ENCODE measurements at places on chromosomes 7 and 10.

DNA sequence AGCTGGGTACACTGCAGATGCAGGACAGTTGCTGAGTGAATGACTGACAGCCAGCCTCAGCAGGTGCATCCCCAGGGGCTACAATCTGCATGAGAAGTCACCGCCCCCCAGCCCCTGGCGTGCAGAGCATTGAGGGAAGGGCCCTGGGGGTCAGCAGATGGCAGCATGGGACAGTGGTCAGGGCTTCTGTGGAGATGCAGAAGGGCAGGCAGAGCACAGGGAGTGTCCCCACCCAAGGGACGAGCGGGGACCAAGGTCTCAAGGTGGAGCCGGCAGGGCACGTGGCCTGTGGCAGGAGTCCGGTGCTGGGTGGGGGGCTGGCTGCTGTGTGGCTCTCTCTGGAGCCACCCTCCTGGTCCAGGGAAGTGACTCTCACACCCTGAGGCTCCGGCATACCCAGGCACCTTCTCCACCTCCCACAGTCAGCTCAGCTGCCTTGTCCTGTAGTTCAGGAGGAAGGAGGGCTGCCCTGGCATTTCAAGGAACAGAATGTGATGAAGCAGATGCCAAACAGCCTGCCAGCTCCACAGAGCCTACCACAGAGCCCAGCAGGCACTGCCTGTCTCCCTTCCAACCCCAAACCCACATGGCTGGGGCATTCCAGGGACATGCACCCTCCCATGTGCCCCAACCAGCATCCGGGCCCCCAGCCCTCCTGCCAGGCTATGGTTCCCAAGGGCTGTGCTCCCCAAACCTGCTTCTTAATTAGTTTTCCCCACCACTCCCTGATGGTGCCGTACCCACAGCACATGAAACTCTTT is 114.5 kb downstream of the TMEM130 start:
- DNase-seq: peak; percentile 70

GRCh38 chr7:151717415-151717814 is 159.5 kb downstream of the PRKAG2 start:
- DNase-seq: no peak

GRCh38 chr7:91114232-91114631 is 150.0 kb upstream of the FZD1 start:
- DNase-seq: no peak

GRCh38 chr7:4809666-4810065 is 34.2 kb downstream of the AP5Z1 start:
- DNase-seq: no peak

GRCh38 chr10:4003348-4003973 is 218.5 kb upstream of the KLF6 start:
- DNase-seq: no peak

GRCh38 chr7:116259156-116259870 is 49.0 kb downstream of the TES start:
- no peak for DNase-seq

GRCh38 chr7:111132833-111133232 is 41.9 kb downstream of the LRRN3 start:
- DNase-seq: no peak

- DNase-seq: no peak
These were observed 213.9 kb downstream of the ZNF365 start for GRCh38 chr10:62588116-62588515.

- no peak for DNase-seq
These were observed 149.0 kb upstream of the TCF7L2 start for GRCh38 chr10:112801004-112801403.

- DNase-seq: no peak
These were observed 2.8 kb upstream of the FAS start for GRCh38 chr10:88987840-88988239.

DNA sequence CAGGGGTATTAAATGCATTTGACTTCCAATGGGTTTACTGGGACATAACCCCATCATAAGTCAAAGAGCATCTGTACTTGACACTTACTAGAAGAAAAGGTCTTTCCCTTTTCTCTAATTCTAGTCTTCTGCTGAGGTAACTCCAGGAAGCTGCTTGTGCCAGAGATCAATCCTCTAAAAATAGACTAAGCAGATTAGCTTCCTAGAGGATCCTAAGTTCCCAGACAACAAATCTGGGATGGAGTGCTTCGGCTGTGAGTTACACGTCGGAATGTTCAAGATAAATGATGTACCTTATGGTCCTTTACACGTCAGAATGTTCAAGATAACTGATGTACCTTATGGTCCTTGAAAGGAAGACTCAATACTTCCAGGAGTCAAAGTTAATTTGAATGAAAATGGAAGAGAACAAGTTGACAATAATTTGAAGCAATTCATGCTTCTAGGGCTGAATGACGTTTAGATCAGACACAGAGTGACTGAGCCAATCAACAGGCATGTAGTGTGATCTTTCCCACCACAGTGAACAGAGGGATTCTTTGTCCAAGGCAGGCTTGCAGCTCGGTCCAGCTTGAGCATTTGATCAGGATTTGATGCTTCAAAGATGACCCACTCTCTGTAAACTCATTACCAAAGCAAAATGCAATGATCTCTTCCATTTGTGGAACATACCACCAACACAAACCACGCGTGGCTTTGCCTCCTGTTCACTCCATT is 63.8 kb downstream of the SLC37A3 start:
- no peak for DNase-seq

GRCh38 chr7:18901982-18902421 is 215.4 kb downstream of the TWIST1 start:
- no peak for DNase-seq

DNA sequence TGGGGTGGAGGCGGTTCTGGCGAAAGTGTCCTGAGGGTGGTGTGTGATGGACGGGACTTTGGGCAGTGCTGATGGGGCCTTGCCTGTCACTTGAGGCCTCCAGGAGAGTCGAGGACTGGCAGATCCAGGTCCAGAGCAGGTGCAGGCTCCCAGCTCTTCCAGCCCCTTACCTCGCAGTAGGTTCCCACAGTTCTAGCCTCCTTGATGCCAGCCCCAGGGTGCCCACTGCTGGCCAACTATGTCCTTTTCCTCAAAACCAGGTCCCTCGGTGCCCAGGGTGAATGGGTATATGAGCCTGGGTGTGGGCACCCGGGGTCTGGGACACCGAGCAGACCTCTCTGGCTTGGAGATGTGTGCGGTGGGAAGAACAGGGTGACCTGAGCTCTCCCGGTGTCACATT is 8.3 kb downstream of the FAM20C start:
- DNase-seq: no peak

DNA sequence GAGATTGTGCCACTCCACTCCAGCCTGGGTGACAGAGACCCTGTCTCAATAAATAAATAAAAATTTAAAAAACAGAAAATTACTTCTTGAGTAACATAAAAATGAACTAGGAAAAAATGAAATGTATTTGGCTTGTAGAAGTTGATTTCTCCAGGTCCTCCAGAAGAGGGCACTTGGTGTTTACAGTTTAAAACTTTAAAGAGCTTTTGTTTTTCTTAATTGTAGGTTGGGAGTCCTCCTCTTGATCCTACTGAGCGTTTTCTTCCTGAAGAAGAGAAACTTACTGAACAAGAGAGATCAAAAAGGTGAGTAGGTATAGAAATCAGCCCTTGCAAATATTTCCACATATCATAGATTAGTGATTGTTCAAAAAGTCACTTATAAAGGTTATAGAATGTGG is 16.2 kb downstream of the KIFBP start:
- peak; percentile 16 for DNase-seq

DNA sequence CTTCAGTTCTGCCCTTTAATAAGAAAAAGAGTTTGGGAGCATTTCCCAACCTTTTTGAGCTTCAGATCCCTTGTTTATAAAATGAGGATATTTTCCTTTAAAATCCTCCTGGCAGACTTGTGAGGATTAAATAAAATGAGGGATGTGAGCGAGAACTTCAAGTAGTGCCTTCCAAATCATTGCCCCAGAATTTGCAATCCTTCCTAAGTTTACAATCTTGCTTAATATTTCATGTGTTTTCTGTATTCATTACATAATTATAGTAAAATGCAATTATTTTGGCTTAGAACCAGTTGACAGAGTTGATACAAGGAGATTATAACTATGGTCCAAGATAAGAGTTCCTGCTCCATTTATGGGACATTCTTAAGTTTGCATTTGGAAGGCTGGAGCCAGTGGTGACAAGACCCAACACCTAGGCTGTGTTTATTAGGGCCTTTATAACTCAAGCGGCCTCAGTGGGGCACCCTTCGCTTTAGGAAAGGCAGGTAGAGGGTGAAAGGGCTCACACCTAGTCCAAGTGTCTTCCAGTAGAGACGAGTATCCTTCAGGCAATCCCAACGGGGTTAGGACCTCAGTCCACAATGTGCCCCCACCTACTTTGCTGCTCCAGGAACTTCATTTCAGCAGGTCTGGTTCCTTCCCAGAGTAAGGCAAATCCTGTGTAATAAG is 317.5 kb downstream of the WDR11 start:
- no peak for DNase-seq

DNA sequence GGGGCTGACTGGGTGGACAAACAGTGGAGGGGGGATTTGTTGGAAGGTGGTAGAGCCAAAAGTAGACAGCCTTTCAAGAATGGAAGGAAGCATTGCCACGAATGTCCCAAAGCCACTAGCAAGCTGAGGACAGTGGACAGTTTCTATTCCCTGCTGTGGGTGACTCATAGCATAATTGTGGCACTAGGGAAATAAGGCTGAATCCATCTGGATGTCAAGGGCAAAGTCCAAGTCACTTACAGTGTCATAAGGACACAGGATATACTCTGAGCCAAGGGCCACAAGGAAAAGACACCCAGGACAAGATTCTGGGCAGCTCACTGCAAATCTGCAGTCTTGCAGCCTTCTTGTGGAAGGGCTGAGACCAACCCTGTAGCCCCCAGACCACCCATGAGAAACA is 79.7 kb downstream of the FRMPD2 start:
- no peak for DNase-seq

DNA sequence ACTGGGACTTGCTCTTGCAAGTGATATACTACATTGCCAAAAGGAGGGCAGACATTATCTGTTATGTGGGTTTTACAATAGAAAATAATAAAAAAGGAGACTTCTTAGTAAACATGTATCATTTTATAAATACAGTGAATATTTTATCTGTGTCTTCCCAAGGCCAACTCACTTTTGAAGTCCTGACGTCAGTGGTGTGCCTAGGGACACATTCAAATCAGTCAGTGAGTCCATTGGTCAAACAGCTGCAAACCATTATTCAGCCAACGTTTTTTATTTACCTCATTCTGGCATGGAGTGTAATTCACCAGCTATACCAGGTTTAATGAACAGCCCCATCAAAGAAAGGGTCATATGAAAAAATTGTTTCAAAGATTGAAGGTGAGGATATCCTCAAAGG is 263.7 kb downstream of the IPMK start:
- DNase-seq: no peak

- peak; percentile 45 for DNase-seq
These were observed 31.5 kb downstream of the TCF7L2 start for GRCh38 chr10:112981553-112981952.

DNA sequence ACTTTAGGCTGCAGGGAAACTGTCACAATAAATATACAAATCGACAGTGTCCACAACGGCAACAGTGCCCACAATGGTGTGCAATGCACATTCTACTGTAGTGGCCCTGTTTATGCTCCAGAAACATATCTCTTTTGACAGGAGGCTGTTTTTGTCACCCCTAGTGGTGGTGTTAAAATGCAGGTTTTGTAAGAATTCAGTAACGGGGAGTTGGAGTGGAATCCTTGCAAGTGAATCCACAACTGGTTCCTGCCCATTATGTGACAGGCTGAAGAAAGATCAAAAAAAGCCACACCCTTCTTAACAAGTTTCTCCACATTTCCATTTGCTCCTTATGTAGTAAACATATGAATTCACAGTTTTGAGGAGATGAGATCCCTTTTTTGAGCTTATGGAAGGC is 58.5 kb downstream of the BEND7 start:
- no peak for DNase-seq

DNA sequence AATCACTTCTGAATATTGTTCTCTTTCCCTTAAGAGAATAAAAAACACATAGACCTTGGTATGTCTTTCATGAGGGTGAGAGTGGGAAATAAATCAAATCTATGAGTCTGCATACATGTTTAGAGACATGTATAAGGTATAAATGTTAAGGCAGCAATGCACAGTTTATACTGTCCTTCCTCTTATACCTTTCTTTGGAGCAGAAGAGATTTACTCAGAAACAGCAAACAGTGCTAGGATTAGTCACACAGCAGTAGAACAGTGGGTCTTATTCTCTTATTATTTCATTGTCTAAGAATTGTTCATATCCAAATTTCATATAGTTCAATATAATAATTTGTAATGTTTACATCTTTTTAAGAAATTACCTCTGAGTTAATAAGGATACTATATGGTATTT is 126.7 kb upstream of the TMEM196 start:
- no peak for DNase-seq

DNA sequence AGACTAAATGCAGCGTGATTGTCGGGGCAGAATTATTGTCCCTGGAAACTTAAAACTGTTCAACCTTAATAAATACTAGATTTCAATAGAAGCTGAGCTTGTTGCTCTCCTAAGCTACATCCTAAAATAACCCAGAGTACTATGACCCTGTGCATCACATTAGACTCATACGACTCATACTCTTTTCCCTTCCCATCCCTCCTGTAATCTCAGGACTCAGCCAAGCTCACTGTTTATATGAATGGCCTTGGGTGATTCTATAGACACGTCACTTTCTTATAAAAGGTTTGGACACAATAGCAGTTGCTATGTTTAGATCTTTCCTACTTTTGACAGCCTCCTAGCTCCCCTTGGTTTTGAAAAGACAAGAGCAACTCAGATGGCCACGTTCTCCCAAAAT is 17.2 kb downstream of the TCF7L2 start:
- no peak for DNase-seq

- no peak for DNase-seq
These were observed 27.3 kb upstream of the FAM20C start for GRCh38 chr7:164882-165660.

DNA sequence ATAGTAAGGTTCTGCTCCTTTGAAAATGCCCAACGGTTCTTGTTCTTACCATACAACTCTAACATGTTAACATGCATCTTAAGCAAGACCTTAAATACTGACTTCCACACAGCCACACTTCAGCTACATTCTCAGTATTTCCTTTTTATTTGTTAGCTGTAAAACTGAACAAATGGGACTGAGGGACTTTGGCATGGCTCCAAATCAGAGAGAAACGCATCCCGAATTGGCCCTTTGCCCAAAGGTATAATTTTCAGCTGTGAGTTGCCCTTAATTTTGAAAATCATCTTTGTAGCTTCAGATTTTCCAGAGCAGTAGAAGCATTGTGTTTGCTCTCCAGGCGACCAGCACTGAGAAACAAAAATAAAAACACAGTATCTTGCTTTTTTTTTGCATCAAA is 56.4 kb downstream of the NEUROD6 start:
- DNase-seq: no peak

- DNase-seq: no peak
These were observed 212.9 kb upstream of the IMMP2L start for GRCh38 chr7:111775206-111775605.
